ENCODE measurements at places on chromosomes 4 and X.

DNA sequence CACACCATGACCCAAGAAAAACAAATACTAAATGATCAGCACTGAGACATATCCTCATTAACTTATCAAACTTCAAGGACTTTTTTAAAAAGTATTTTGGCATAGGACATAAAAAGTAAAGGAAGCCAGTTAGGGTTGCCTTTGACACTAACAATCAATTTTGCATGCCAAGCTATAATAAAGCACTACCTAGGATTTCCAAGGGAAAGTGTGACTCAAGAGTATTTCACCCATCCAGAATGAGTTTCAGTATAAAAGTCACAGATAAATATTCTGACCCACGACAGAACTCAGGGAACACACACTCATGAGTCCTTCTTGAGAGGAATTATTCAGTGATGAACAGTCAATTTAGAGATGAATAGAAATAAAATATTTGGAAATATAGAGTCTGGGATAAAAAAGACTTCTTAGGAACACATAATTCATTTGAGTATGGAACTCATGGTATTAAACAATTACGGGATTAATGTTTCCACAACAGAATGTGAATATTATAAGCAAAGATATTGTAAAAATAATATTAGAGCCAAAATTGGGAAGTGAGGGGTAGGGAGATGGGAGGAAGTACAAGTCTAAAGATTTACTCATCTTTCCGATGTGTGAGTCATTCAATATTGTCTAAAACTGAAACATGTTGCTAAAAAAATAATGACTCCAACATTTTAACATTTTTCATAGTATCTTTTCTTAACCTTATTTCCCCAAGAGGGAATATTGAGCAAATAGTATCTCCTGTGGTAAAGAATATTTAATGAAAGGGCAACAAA, 143.5 kb upstream of the LNX1 start:
- no peak for DNase-seq

DNA sequence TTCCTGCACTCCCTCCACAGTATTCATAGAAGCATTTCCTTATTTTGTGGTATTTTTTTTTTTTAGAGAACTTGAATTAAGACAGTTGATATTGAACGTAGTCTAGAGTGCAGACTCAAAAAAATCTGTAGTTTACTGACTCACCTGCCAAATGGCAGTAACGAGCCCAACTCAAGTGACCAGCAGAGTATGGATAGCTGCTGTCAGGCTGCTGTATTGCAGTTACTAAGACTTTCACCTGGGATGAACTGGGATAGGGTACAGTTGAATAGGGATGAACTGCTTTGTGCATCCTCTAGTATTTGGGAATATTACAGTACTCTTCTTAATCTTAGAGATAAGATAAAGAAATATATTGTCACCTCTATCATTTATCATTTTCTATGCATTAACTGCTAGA, 7.0 kb upstream of the SLC7A11 start:
- no peak for DNase-seq

- no peak for DNase-seq
Measured at GRCh38 chr4:54417476-54417875, 188.4 kb downstream of the PDGFRA start.

GRCh38 chr4:101014417-101014816, 332.9 kb downstream of the PPP3CA start:
- no peak for DNase-seq

- DNase-seq = no peak
Measured at GRCh38 chr4:6076391-6076790, 58.2 kb upstream of the C4orf50 start.

DNA sequence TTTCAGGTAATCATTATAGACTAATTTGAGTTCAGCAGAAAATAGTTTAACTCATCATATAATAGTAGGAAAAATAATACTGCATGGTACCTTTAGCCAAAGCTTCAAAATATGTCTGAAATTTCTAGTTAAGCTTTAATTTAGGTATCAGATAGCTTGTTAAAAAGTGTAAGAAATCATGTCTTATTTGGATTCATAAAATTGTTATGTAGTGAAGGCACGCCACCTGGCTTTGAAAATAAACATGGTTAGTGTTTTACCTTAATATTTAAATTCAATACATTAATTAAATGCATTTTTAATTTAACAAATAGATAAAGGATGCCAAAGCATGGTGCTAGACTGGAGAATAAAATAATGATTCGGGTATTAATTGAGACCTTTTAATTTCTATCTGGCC, 211.4 kb downstream of the FSTL5 start:
- DNase-seq = no peak

DNA sequence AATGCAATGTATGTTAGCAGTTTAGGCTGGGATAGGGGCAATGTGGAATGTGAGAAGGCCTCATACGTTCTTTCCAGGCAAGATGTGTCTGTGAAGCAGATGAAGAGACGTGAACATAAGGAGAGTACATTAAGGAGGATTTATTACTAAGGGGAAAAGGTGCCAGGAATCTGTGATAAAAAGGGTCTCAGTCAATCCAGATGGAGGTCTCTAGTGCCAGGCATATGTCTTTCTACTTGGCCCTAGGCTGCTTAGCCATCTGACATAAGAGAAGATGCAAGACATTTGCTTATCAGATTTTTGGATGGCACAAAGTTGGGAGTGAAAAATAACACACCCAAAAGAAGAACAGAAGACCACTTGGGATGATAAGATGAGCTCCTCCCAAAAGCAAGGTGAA, 93.0 kb upstream of the PRKG2 start:
- no peak for DNase-seq

DNA sequence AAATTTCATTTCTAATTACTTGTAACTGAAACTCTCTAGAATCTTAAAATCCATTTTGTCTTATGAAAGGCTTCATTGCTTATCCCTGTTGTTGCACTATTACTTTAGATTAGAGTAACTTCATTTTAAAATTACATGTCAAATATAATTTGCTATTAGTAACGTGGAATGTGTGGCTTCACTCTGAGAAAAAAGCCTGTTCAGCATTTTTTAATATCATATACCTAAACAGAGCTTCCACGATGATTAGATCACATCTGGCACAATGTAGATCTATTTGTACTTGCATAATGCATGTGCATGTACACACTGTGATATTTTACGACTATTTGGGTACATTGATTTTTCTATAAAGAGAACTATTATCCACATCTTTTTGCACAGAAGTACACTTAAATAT, 648.1 kb downstream of the RPA4 start:
- no peak for DNase-seq

DNA sequence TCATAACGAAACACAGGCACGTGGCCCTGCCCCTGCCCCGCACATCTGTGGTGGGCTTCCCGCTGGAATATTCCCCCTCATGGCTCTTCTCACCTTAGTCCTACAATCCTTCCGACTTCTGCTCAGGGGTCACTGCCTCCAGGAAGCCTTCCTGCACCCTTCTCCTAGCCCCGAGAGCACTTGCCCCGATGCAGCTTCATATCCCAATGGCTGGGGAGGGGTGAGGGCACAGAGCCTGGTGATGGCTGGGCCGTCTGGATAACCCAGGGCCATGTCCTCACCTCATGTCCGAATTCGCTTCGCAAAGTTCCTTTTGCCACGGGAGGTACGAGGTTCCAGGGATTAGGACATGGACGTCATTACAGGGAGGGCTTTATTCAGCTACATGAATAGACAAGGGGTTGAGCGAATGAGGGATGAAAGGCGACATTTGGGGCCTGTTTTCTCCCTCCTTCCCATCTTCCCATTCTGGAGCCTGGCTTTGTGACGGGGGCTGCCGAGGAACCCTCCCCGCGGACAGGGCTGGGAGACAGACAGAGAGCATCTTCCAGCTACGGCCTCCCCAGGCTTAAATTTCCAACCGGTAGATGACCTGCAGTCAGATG, 35.5 kb upstream of the HMX1 start:
- no peak for DNase-seq

- DNase-seq = no peak
Measured at GRCh38 chrX:7218321-7219152, 70.6 kb upstream of the PUDP start.

- DNase-seq = no peak
Measured at GRCh38 chrX:9874483-9874882, 88.3 kb downstream of the SHROOM2 start.

- DNase-seq = no peak
Measured at GRCh38 chrX:110168585-110168984, 149.3 kb downstream of the AMMECR1 start.

DNA sequence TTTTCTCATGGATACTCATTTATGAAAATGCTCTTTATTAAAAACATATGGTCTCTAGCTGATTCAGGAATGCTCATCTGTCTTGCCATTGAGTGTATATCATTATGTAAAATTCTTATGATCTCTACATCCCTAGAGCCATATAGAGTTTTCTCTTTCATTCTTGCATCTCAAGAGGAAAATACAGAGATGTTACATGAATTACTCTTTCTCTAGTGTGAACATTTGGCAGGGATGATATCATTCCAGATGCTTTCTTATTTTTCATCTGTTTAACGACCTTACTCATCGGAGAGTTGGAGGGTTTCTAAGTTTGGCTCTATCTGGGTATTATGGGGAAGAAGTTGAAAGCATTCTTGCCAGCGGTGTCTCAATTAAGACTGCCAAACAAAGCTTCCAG, 202.9 kb upstream of the SLC7A11 start:
- no peak for DNase-seq

- no peak for DNase-seq
Measured at GRCh38 chrX:41730081-41730480, 6.1 kb downstream of the GPR82 start.

DNA sequence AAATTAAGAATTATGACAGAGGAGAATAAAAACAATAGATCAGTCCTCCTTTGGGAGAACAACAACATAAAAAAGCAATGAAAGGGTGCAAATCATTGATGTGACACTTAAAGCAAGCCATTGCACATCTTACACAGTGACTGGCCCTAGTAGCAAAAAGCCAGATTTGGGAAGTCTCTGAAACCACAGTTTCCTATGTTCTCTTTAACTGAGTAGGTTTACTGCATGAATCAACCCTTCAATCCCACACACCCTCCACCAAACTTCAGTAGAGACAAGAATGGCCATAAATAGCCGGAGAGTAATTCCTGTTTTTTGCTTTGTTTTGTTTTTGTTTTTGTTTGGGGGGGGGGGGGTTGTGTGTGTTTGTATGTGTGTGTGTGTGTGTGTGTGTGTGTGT, 180.8 kb downstream of the VEGFC start:
- no peak for DNase-seq

DNA sequence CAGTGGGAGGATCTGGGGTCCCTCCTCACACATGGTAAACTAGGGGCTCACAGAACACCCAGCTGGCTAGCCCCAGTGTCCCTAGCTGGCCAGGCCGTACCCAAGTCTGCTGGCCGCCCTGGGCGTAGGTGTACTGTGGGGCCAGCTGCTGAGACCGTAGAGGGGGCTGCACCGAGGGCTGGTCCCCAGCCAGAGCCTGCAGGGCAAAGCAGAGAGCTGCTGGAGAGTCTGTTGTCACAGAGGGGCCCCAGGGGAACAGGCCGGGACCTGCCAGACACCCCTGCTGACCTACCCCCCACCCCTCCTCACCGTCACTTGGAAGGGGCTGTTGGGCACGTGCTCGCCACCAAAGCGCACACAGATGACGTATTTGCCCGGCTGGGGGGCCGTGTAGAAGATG, 19.9 kb downstream of the FLNA start:
- no peak for DNase-seq

GRCh38 chr4:126888968-126889367, 743.8 kb upstream of the INTU start:
- no peak for DNase-seq

DNA sequence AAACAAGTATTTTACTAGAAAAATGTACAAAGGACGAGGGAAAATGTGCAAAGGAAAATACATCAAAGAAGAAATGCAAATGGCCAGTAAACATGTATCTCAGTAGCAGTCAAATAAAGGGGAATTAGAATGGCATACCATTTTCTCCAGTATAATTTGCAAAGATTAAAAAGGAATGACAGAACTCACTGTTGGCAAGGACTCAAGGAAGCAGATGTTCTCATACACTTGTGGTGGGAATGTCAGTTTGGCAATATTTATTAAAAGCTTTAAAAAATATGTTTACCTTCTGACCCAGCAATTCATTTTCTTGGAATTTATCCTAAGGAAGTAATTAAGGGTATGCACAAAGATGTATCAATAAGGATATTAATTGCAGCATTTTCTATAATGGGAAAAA, 7.6 kb downstream of the CLCN5 start:
- no peak for DNase-seq

DNA sequence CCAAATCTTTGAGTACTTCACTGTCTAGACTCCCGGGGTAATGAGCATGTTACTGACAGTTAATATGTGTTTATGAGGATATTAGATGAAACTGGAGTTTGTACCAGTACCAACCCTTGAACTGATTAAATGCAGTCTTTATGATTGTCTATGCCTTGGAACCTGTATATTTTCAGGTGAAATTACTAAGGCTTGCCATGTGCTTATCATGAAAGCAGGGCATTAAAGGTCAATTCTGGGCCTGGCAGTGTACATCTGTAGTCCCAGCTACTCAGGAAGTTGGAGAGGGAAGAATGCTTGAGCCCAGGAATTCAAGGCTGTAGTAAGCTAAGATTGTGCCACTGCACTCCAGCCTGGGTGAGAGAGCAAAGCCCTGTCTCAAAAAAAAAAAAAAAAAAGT, 27.6 kb downstream of the PHEX start:
- DNase-seq = no peak

DNA sequence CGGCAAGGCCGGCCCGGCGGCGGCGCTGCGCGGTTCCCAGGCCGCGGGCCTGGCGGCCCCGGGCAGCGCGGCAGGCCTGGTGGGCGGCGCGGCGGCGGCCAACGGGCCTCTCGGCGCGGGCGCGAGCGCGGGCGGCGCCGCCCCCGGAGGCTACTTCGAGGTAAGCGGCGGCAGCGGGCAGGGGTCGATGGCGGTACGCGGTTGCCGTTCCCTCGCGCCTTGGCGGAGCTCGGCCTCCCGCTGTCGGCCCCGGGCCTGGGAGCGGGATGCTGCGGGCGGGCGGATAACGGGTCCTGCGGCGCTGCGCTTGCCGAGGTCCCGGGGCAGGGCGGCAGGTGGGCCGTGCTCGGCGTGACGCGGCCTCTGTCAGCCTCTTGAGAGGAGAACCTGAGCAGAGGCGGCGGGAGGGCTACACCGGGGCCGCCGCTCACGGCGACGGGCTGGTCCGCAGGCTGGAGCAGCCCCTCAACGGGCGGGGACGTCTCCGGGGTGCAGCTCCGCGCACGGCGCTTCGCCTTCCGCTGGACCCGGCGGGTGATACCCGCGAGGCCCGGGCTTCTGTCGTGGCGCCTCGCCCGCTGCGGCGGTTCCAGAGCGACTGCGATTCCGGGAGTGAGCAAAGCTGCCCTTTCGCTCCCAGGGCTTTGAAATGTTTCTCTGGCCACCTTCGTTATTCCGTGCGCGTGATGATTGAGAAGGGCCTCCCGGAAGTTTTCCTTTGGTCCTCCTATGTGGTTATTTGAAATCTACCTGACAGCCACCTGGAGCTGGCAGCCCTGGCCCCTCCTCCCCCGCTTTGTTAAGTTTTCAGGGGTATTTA, 774 bp downstream of the FAM193A start:
- DNase-seq = no peak

- no peak for DNase-seq
Measured at GRCh38 chr4:38710053-38710452, 46.1 kb downstream of the KLF3 start.

Data from NCI-H1436 (cell line).